ENCODE measurements at places on chromosomes 3 and 15. TPM values are rescaled to one million over a fixed set of nuclear protein-coding genes. Genes with fewer than 3 reads are reported as not detected.

SLC22A13 gene
- total RNA-seq, result 0.29 TPM

UBE2E2 gene
- total RNA-seq, result 59.2 TPM

SETD2 gene
- total RNA-seq, result 37.1 TPM

GRCh38 chr3:138457863-138458735, 23.7 kb downstream of the ESYT3 start:
- peak; percentile 78 for DNase-seq
